Suppressor macrophage treated with lipopolysaccharide for 4 hours (primary cell): ENCODE measurements at places on chromosomes 1 and 21.
A peak's percentile ranks its signal among the peaks of the same experiment; 100 is the strongest.

GRCh38 chr1:171902527-171902926 is 61.2 kb downstream of the DNM3 start:
- DNase-seq, result no peak

DNA sequence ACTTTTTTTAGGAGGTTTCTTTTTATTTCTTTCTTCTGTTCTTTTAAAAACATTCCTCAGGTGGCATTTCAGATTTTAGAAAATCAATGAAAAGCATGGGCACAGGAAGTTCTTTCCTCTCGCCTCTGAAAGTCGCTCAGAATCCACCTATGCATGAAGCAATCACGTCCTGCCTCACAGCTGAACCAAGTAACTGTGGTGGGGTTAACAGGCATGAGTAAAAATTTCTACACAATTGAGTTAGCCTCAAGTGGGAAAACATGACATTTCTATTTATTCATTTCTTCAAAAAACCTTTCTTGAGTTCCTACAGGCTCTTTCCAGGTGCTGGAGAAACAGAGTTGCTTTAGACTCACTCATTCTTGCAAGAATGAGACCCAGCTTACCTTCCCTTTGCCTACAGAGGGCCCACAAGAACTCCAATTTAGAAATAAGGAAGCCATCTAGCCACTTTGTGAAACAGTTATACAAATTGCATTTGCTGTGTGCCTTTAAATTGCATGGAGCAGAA is 508.9 kb upstream of the PKN2 start:
- DNase-seq, result no peak

DNA sequence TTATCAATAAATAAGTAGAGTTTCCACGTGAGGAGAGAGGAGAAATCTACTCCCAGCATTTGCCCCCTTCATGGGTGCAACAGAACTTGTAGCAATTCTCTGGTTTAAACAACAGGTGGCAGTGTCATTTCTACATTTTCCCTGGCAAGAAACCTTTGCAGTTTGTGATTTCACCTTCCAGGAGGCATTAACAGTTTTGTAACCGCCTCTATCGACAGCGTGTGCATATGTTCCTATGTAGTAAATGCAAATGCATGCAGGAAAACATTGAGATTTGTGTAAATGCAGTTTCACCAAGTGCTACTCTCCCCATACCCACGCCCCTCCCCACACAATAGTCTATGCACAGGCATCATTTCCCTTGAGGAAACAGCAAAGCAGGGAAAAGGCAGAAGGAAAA is 494.7 kb downstream of the SMYD3 start:
- DNase-seq, result peak; percentile 50

DNA sequence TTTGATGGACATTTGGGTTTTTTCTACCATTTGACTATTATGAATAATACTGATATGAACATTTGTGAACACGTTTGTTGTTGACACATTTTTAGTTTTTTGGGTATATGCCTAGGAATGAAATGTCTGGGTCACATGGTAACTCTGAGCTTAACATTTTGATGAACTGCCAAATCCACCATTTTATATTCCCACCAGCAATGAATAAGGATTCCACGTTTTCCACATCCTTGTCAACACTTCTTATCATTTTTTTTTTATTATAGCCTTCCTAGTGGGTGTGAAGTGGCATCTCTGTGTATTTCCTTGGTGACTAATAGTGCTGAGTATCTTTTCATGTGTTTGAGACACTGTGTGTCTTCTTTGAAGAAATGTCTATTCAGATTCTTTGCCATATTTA is 67.6 kb downstream of the RASAL2 start:
- DNase-seq, result no peak

DNA sequence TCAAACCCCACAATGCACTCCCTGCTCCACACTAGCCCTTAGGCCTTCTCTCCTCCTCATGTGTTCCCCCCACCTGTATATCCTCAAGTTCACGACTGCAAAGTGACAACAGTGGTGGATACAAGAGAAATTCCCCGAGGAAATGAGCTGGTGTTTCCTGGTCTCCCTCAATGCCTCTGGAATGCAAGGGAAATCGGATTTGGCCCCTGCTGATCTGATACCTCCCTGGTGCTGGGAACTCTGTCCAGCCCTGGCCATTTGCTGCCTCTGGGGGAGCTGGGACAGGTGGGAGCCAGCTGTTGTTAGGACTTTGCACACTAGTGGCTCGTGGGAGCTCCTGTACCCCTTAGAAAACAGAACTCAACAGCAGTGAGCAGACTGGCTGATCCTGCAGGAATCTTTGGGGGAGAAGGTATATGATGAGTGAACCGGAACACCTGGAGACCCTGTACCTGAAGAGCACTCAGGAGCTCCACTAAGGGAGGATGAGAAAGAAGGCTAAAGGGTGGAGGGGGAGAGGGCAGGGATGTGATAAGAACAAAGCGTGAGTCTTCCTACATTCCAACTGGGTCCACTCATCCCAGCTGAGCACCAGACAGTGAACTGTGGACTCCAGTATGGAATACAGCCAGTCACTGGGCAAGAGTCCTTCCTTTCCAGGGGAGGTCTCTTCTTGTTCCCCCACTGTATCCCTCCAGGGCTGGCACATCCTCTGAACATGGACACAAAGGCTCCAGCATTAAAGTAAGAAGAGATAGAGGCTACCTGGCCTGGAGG is 69.3 kb downstream of the PLXNA2 start:
- DNase-seq, result no peak

GRCh38 chr21:31111093-31111492 is 72.8 kb upstream of the KRTAP19-8 start:
- no peak for DNase-seq

- DNase-seq, result no peak
Observed at GRCh38 chr1:204350312-204350711, 9.4 kb downstream of the PLEKHA6 start.
